Stimulated activated CD4-positive, alpha-beta T cell treated with anti-CD3 and anti-CD28 coated beads, Interleukin-4, amount 100 ng/mL, for 4 hours (primary cell): ENCODE measurements at places on chromosomes 11 and 22.
A peak's percentile ranks its signal among the peaks of the same experiment; 100 is the strongest.

- DNase-seq, result no peak
These were observed 33.3 kb upstream of the MYEOV start for GRCh38 chr11:69260622-69261021.

DNA sequence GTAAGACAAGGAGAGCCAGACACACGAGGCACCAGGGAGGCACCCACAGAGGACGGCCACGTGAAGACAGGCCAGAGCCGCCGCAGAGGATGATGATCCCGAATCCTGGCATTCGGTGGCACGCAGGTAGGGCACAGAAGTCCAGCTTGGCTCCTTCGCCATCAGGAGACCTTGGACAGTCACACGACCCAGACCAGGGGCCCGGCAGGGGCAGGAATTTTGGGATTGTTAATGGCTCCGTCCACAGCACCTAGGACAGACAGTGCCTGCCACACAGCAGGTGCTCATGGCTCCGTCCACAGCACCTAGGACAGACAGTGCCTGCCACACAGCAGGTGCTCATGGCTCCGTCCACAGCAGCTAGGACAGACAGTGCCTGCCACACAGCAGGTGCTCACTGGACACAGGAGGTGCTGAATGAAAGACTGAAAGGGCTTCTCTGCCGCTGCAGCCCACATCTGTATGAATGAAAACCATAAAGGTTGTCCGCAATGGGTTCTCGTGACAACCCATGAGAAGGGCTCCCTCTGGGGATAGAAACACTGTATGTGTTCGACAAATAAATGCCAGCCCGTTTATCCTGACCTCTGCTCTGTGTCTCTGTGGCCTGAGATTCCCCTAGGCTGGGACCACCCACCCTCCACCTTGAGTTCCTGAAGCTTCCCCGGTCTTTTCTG lies 341.6 kb downstream of the CTTN start:
- no peak for DNase-seq

DNA sequence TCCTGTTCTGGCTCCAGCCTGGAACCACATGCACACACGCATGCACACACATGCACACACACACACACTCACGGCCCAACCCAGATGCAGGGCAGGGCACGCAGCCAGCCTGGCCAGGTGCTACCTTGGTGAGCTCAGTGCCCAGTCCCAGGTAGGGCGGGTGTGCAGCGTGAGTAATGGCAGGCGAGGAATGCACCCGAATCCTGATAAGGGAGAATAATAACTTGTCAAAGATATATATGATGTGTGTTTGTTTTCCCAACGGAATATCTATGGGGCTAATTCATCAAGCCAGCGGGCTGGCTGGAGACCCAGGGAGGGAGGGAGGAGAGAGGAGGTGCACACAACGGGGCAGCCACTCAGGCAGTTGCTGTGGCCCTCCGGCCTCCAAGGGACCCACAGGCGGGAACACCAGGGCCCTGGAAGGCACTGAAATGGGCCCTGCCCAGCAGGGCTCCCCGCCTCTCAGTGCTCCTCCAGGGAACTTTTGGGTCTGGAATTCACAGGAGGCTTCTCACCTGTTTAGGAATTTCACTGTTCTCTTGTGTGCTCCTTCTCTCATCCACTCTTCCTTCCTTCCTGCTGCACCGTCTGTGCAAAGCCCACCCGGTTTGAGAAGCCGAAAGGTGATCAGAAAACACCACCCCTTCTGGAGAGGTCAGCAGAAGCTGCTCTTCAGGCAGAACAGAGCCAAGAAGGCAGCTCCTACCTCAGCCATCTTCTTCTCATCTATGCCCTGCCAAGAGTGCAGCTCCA lies 79.0 kb downstream of the BUD13 start:
- DNase-seq, result no peak

DNA sequence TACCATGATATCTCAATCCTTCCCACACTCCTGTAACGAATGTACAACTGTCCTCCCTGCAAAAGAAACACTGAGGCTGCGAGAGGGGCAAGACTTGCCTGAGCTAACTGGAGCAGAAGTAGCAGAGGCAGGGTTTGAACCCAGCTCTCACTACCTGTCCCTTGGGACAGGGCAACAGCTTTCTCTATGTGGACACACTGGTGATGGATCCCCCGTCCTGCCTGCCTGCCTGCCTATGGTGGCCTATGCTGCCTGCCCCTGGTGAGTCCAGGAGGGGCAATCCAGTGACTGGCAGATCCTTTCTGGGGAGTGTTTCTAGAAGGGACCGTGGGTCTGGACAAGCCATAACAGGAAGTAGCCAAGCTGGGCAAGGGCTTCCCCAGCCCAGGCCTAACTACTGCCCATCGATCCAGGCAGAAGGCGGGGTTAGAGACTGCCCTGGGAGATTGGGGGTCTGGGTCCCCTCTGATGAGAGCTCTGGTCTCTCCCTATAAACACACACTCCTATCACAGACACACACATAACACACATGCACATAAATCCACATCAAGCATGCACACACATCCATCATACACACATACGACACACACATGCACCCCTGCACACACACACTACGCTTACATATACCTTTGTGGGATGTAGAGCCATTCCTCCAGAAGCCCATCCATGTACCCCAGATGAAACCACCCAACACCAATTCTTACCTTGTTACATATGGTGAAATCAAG lies 1.1 kb upstream of the EMID1 start:
- no peak for DNase-seq

GRCh38 chr11:29780756-29781155 lies 236.1 kb downstream of the KCNA4 start:
- no peak for DNase-seq

- DNase-seq, result no peak
These were observed 436.3 kb downstream of the DYNC2H1 start for GRCh38 chr11:103545551-103545950.

DNA sequence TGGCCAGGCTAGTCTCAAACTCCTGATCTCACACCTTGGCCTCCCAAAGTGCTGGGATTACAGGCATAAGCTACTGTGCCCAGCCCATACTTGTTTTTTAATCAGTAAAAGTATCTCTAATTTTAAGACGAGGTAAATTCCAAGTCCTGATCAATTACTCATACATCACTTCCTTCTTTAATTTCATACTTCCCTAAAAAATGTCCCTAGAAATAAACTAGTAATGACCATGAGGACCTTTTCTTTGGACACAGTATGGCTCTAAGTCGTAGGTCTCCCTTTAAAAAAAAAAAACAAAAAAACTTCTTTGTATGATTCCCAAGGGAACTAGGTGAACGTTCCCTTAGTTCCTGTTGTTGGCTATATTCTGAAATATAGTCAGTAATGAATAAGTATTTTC lies 29.8 kb downstream of the NUP98 start:
- DNase-seq, result no peak

- no peak for DNase-seq
These were observed 199.2 kb downstream of the RAB38 start for GRCh38 chr11:87976009-87976408.

- peak; percentile 42 for DNase-seq
These were observed 6.8 kb downstream of the NAA40 start for GRCh38 chr11:63945477-63946163.

DNA sequence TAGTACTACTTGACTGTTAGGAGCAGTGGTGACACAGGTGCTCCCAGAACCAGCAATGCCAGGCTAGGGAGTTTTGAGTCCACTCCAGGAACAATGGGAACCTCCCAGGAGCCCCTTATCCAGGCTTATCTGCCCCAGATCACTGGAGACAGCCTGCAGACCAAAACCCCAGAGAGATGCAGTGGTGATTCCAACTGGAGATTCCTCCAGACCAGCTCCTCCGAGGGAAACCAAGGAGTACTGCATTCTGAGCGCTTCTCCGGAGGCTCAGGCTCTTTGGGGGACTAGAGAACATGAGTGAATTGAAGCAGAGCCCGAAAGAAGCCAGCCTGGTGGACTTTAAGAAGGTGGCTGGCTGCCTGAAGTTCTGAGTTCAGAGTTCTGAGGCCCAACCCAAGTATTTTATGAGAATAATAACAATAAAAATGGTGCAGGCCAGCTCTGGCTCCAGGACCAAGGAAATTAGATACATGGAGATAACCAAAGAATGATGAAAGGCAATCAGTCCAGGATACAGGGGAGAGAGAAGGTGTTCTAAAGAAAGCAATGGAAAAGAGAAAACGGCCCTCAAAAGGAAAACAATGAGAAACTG lies 1.3 kb upstream of the TMEM25 start:
- DNase-seq, result no peak
